MM.1S (cell line): ENCODE measurements at places on chromosomes 6 and 20.

DNA sequence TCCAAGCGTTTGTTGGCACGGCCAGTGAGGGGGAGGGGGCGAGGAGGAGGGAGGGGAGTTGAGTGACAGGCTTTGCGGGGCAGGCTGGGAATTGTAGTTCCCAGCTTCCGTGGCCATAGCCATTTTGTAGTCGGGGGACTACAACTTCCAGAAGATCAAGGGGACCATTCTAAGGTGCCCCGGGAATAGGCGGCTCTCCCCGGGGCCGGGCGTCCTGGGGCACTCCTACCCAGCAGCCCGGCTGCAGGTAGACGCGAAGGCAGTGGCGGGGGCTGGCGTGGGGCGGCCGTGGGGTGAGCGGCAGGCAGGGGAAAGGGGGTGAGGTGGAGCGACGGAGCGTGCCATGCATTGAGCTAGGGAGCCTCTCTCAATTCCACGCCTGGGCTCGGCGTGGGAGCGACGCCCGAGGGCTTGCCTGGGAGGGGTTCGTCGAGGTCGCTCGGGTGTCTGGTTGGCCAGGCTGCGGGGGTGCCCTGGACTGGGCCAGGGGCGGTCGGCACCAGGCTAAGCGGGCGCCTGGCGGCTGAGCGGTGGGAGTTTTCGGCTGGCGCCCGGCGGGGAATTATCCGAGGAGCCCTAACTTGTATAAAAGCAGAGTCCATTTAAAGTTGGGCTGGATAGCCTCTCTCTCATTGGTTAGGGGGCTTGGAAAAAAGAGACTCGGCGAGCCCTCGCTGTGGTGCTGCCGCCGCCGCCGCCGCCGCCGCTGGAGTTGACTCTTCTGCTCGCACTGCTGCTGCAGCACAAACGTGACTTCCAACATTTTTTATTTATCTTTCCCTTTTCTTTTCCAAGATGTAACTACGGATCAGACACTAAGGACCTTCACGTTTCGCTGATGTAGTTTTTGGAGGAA is at the start of gene JARID2:
Gene JARID2 (plus strand): TSS at position 709 of the 856 bp plus-strand sequence. CDS start 471 bp downstream, outside the sequence.
- H3K36me3 ChIP-seq, result no peaks in the 10 kb centered on the region
- H3K4me3 ChIP-seq, result peak within 1 kb of the TSS; percentile 72
- H3K27me3 ChIP-seq, result no peaks in the 10 kb centered on the region
- H3K27ac ChIP-seq, result peak within 1 kb of the TSS; percentile 76; the same call in 1 of the 2 replicates
- no peaks in the 10 kb centered on the region for H3K4me1 ChIP-seq
- DNase-seq, result peak; percentile 94

DNA sequence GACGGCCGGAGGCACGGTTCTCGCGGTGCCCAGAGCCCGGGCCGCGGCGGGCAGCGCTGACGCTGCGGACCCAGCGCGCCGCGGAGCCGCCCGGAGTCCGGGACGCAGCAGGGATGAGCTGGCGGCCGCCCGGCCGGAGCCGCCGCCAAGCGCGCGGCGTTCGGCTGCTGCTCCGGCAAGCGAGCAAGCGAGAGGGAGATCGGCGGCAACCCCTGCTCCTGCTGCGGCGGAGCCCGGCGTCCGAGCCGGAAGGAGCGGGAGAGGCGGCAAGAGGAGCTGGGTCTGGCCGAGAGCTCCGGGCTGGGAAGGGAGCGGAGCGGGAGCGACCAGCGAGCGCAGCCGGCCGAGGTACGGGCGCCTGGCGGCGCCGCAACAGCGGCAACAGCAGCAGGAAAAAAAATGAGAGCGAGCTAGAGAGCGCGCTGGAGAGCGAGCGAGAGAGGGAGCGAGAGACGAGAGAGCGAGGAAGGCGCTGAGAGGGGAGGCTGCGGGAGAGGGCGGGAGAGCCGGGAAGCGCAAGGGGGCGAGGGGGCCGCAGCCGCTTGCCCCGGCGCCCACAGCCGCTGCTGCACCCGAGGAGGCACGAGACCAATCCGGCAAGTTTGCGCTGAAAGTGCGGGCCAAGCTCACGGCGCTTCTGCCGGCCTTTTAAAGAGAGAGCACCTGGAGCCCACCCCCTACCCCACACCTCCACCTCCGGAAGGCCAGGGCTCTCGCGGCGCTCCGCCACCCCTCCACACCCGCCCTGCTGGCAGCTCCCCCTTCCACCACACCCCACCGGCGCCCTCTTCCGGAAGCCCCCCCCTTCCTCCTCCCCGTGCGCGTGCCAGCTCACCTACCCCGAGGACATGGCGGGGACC is 496 bp downstream of the GRM4 start:
- peaks cover 57% of the 10 kb centered on the region for H3K27me3 ChIP-seq
- H3K36me3 ChIP-seq, result no peaks in the 10 kb centered on the region
- no peak for DNase-seq
- no peak overlapping the region for H3K4me3 ChIP-seq

DNA sequence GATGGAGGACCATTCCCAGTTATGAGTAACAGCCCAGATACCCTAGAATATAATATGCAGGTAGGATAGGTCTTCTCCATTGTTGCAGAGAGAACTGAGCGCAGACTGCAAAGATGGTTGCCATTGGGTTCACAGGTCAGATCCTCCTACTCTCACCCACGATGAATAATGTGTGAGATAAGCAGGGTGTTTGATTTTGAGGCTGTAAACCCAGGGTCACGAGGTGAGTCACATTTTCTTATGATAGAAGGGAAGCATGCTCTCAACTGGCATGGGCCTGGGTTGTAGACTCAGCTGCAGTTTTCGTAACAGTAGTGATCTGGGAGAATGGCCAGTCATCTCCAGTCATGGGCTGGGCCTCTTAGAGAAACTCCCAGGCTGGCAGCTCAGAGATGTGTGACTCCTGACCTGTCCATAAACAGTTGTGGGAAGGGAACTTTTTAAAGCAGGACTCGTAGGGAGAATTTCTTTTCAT is 74.2 kb downstream of the CD164 start:
- no peak overlapping the region for H3K4me3 ChIP-seq
- no peak overlapping the region for H3K27ac ChIP-seq
- no peaks in the 10 kb centered on the region for H3K36me3 ChIP-seq
- H3K27me3 ChIP-seq, result no peaks in the 10 kb centered on the region

DNA sequence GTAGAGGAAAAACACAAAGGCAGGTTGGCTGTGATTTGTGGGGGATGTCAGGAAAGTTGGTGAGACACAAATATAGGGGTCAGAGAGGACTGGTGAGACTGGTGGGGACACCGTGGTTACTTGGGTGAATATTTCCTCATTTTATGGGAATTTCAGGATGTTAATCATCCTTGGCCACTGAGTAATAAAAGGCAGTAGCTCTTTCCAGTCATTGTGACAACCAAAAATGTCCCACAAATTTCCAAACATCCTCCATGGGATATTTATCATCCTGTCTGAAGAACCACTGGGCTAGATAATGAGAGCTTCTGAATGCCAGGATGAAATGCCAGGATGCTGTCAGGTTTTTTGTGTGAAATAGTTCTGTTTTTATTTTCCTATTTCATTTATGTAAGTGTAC is 374.1 kb downstream of the CD109 start:
- H3K27me3 ChIP-seq, result no peaks in the 10 kb centered on the region
- no peaks in the 10 kb centered on the region for H3K36me3 ChIP-seq
- no peaks in the 10 kb centered on the region for H3K4me1 ChIP-seq
- H3K27ac ChIP-seq, result no peak overlapping the region
- H3K4me3 ChIP-seq, result no peak overlapping the region
- DNase-seq, result no peak

GRCh38 chr6:73085443-73085871 is 139.8 kb downstream of the KHDC1L start:
- H3K27me3 ChIP-seq, result no peaks in the 10 kb centered on the region
- H3K27ac ChIP-seq, result no peak overlapping the region
- H3K36me3 ChIP-seq, result no peaks in the 10 kb centered on the region
- H3K4me1 ChIP-seq, result no peaks in the 10 kb centered on the region
- no peak overlapping the region for H3K4me3 ChIP-seq

DNA sequence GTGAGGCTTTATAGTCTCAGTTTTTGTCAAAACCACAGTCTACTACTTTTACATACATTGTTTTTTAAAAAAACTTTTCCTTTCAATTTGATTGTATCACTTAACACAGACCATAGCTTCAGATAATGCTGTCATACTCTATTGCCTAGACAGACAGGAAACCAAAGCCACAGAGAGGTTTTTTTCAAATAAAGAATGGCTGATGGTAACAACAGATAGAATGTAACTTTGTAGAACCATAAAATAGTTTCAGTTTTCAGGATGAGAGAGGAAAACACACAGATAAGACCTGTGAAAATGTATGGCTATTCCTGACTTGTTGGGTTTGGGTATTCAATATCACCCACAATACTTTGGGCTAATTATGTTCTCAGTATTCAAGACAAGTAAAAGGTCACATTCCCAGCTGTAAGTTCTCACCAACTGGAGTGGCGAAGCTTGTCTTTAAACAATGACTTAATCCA is 94.0 kb downstream of the ADGRG6 start:
- H3K4me3 ChIP-seq, result no peak overlapping the region
- H3K27me3 ChIP-seq, result no peaks in the 10 kb centered on the region
- peaks cover 4% of the 10 kb centered on the region; the same call in 1 of the 2 replicates for H3K4me1 ChIP-seq
- H3K36me3 ChIP-seq, result no peaks in the 10 kb centered on the region

- H3K36me3 ChIP-seq, result no peaks in the 10 kb centered on the region
- H3K27ac ChIP-seq, result no peak overlapping the region
- H3K4me3 ChIP-seq, result no peak overlapping the region
- H3K4me1 ChIP-seq, result no peaks in the 10 kb centered on the region
- H3K27me3 ChIP-seq, result no peaks in the 10 kb centered on the region
Measured at GRCh38 chr6:55617272-55617671, 38.3 kb upstream of the HMGCLL1 start.

DNA sequence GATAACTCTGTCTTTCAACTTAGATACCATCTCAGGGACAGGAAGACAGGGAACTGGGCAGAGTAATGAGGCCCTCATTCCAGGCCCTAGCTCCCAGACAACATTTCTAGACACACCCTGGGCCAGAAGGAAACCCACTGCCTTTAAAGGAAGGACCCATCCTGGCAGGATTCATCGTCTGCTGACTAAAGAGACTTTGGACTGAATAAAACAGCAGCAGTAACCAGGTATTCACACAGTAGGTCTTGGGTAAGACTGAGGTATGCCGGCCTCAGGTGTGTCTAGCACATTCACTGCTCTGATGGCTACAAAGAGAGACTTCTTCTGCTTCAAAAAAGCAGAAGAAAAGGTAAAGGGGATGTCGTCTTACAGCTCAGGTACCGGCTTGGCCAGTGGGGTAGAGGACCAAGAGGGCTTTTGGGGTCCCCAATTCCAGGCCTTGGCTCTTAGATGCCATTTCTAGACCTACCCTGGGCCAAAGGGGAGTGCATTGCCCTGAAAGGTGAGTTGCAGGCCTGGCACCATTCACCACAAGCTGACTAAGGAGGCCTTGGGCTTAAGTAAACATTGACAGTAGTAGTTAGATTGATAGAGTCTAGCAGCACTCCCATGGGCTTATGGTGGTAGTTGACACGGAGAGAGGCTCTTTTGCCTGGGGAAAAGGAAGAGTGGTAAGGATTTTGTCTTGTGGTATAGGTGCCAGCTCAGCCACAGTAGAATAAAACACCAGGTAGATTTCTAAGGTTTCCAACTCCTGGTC is 13.4 kb downstream of the SNX14 start:
- H3K4me3 ChIP-seq, result no peak overlapping the region
- H3K27me3 ChIP-seq, result no peaks in the 10 kb centered on the region
- no peak for DNase-seq
- no peak overlapping the region for H3K27ac ChIP-seq

- H3K27ac ChIP-seq, result no peak overlapping the region
- DNase-seq, result no peak
- H3K4me3 ChIP-seq, result no peak overlapping the region
- no peaks in the 10 kb centered on the region for H3K4me1 ChIP-seq
- no peaks in the 10 kb centered on the region for H3K36me3 ChIP-seq
Measured at GRCh38 chr6:151317103-151317994, 74.0 kb downstream of the ZBTB2 start.

GRCh38 chr20:51380401-51381385 is 161.8 kb downstream of the NFATC2 start:
- no peak overlapping the region for H3K27ac ChIP-seq
- H3K4me1 ChIP-seq, result no peaks in the 10 kb centered on the region
- no peak for DNase-seq
- H3K4me3 ChIP-seq, result no peak overlapping the region
- H3K27me3 ChIP-seq, result no peaks in the 10 kb centered on the region
- H3K36me3 ChIP-seq, result no peaks in the 10 kb centered on the region

- H3K27me3 ChIP-seq, result no peaks in the 10 kb centered on the region
- no peaks in the 10 kb centered on the region for H3K4me1 ChIP-seq
- no peaks in the 10 kb centered on the region for H3K36me3 ChIP-seq
- no peak for DNase-seq
- no peak overlapping the region for H3K4me3 ChIP-seq
Measured at GRCh38 chr6:130676077-130676772, 151.0 kb upstream of the SMLR1 start.

GRCh38 chr6:160000280-160000704 is 31.4 kb downstream of the IGF2R start:
- H3K4me3 ChIP-seq, result no peak overlapping the region
- DNase-seq, result no peak
- no peaks in the 10 kb centered on the region for H3K36me3 ChIP-seq
- no peaks in the 10 kb centered on the region for H3K4me1 ChIP-seq

DNA sequence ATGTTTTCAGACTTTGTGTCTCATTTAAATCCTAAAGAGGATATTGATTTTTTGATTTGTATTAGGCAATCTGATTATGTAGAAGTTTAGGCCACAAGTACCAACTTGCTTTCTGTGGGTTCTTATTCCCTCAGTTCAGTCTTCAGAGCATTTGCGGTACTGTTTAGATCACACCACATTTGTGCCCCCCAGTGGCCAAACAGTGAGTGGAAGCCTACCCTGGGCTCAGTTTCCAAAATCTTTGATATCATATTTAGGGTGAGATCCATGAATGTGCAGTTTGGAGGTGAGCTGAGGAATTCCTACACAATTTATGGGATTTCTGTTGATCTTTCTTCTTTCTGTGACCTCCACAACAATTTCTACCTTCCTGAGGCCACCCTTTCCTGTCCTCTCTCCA is 92.3 kb upstream of the FUT9 start:
- no peaks in the 10 kb centered on the region for H3K27me3 ChIP-seq
- peak; percentile 7 for DNase-seq
- no peak overlapping the region for H3K27ac ChIP-seq
- H3K36me3 ChIP-seq, result no peaks in the 10 kb centered on the region
- no peak overlapping the region for H3K4me3 ChIP-seq
